ENCODE measurements at places on chromosomes 2 and 18. TPM values are rescaled to one million over a fixed set of nuclear protein-coding genes. Genes with fewer than 3 reads are reported as not detected.

- no peaks in the 10 kb centered on the region for H3K27me3 ChIP-seq
- H3K4me3 ChIP-seq, result peak overlapping the region; percentile 68
- peaks cover 92% of the 10 kb centered on the region for H3K4me1 ChIP-seq
Measured at GRCh38 chr2:54604871-54605270, 118.6 kb upstream of the EML6 start.

- no peak for DNase-seq
- H3K27ac ChIP-seq, result no peak overlapping the region
- peaks cover 21% of the 10 kb centered on the region for H3K27me3 ChIP-seq
- H3K4me1 ChIP-seq, result no peaks in the 10 kb centered on the region
- H3K4me3 ChIP-seq, result no peak overlapping the region
Measured at GRCh38 chr18:23719634-23720201, 30.5 kb downstream of the LAMA3 start.

The MARCO gene
- total RNA-seq, result not detected

DNA sequence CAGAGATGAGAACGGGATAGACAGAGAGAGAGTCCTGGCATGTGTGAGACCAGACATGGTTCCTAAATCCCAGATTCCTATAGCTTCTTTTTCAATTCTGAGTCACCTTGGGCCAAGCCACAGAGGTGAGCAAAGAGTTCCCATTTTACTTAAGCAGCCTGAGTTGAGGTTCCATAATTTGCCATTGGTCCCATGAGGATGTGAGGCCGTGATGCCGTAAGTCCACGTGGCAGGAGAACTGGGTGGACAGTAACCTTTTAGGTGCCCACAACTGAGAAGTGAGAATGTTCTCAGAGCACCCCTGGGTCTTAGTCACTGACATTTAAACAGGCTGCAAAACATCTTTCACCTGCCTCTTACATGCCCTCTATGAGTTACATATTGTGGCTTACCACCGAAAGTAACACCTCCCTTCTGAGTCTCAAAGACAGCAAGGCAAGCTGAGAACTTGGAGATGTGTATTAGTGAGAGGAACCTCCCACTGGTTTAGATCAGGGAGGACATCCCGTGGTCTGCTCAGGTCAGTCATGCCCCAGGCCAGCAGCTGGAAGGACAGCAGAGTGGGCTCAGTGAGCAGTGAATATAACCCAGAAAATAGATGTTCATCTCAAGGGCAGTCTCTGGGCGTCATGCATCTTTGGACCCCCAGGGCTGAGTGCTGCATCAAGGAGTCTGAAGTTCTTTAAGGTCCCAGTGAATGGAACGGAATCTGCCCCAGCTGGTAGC lies 127.9 kb upstream of the LGALSL start:
- peaks cover 59% of the 10 kb centered on the region for H3K4me1 ChIP-seq
- H3K4me3 ChIP-seq, result peak overlapping the region; percentile 85
- DNase-seq, result peak; percentile 72
- H3K36me3 ChIP-seq, result no peaks in the 10 kb centered on the region
- H3K27me3 ChIP-seq, result peaks cover 28% of the 10 kb centered on the region
- peak overlapping the region; percentile 89 for H3K27ac ChIP-seq

DNA sequence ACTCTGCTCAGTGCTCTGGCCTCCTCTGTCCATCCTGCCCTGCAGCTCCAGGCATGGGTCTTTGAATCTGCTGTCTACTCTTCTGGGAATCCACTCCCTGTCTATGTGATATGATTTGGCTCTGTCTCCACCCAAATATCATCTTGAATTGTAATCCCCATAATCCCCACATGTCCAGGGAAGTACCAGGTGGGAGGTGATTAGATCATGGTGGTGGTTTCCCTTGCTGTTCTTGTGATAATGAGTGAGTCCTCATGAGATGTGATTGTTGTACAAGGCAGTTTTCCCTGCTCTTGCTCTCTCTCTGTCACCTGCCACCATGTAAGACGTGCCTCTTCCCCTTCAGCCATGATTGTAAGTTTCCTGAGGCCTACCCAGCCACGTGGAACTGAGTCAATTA lies 881.8 kb upstream of the ID2 start:
- H3K36me3 ChIP-seq, result peaks cover 36% of the 10 kb centered on the region
- peaks cover 16% of the 10 kb centered on the region for H3K4me1 ChIP-seq
- no peak for DNase-seq
- H3K4me3 ChIP-seq, result no peak overlapping the region
- H3K27me3 ChIP-seq, result no peaks in the 10 kb centered on the region

The MPV17 gene
- 73.2 TPM for total RNA-seq

DNA sequence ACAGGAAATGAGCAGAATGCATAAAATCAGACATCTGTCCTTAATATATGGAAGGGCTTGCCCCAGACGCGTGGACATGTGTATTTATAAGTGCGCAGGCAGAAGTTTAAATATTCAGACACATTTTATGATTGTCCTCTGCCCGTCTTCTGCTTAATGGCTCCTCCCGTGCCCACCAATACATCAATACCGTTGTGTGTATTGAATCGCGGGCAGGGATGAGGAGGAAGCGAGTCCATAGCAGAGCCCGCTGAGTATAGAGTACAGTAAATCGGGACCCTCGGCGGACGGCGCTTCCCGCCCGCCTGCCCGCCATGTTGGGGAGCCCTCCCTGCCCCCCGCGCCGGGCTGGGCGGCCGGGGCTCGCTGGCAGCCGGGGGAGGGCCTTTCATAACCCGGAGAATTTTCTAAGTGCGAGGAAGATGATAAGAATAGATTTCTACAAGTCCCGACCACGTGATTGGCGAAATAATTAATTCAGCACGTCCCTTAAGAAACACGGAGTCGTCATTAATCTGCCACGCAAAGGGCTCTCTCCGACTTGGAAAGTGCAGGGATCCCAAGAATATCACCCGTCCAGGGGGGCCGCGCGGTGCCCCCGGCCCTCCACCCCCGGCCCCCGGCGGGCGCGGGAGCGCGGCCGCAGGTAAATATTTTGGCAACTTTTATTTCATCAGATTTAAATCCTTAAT lies at the start of gene HOXD3:
Gene HOXD3 (plus strand): TSS at position 501 of the 692 bp plus-strand sequence. CDS start 11,808 bp downstream, outside the sequence.
- peaks cover 76% of the 10 kb centered on the region for H3K27me3 ChIP-seq
- peak within 1 kb of the TSS; percentile 31 for H3K27ac ChIP-seq
- no peak for DNase-seq
- H3K36me3 ChIP-seq, result no peaks in the 10 kb centered on the region
- peak within 1 kb of the TSS; percentile 78 for H3K4me3 ChIP-seq

- peaks cover 7% of the 10 kb centered on the region for H3K27me3 ChIP-seq
- H3K4me3 ChIP-seq, result no peak overlapping the region
Measured at GRCh38 chr2:72038524-72038923, 109.1 kb downstream of the CYP26B1 start.

The PCARE gene
- total RNA-seq, result not detected

The ABCB11 gene
- total RNA-seq, result not detected

DNA sequence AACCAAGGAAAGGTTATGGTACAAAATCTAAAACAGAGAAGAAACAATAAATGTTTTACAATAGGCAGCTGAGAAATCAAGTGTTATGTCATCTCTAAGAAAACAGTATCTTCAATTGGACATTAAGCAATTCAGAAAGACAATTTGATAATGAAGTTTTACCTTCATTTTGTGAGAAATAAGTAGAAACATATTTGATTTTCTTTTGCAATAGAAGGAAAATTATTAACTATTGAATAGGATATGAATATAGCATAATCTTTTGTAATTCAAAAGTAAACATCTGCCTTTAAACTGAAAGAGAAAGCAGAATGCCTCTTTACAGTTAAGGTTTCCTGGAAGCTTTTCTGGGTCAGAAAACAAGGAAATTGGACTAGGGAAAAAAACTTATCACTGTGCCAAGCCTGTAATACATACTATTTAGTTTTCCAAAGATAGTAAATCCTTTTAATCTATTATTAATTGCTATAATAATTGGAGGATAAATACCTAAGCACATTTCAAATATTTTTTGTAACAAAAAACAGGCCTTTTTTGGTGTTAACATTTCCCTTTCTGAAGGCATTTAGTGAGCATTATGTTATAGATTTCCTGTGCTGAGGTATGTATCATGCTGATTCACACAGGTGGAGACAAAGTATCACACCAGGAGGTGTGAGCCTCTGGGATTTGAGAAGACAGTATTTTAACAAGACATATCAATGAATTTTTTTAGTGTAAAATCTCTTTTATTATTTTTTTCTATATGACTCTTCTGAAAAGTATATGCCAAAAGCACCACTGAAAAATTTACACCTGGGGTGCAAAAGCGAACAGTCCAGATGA lies 947.0 kb upstream of the CDH2 start:
- no peak overlapping the region for H3K4me3 ChIP-seq
- H3K27ac ChIP-seq, result no peak overlapping the region
- H3K4me1 ChIP-seq, result no peaks in the 10 kb centered on the region
- DNase-seq, result no peak
- H3K27me3 ChIP-seq, result no peaks in the 10 kb centered on the region

DNA sequence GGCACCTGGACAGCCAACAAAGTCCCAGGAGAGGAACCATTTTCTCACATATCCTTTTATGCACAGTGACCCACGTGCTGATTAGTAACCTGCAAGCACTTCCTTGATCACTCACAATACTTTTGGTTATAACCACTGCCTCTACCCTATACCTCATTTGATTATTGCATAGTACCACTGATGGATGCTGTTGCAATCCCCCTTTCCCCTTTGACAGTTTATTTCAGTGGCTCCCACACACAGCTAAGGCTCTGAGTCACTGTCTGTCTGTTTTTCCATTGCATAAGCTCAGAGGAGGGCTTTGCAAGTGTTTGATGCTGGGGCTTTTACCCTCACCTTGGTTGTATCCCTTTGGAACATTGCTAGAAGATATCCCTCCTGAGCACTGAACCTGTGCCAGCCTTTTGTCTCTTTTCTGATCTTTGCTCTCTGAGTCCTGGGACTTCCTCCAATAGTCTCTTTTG lies 101.7 kb upstream of the RBBP8 start:
- peak; percentile 4 for DNase-seq
- peaks cover 22% of the 10 kb centered on the region for H3K27me3 ChIP-seq
- H3K4me1 ChIP-seq, result peaks cover 20% of the 10 kb centered on the region
- H3K27ac ChIP-seq, result no peak overlapping the region

The SERPINB13 gene
- total RNA-seq, result not detected

GRCh38 chr18:35355140-35355618 lies 11.0 kb upstream of the ZNF24 start:
- H3K4me3 ChIP-seq, result no peak overlapping the region
- H3K4me1 ChIP-seq, result peaks cover 5% of the 10 kb centered on the region
- peaks cover 17% of the 10 kb centered on the region for H3K36me3 ChIP-seq
- peak; percentile 56 for DNase-seq
- H3K27ac ChIP-seq, result no peak overlapping the region
- no peaks in the 10 kb centered on the region for H3K27me3 ChIP-seq

The DCDC2C gene
- total RNA-seq, result not detected

- H3K36me3 ChIP-seq, result peaks cover 35% of the 10 kb centered on the region
- peak overlapping the region; percentile 2 for H3K27ac ChIP-seq
- DNase-seq, result no peak
Measured at GRCh38 chr2:7525746-7526145, 608.5 kb downstream of the RNF144A start.

The UGT1A3 gene
- not detected for total RNA-seq

DNA sequence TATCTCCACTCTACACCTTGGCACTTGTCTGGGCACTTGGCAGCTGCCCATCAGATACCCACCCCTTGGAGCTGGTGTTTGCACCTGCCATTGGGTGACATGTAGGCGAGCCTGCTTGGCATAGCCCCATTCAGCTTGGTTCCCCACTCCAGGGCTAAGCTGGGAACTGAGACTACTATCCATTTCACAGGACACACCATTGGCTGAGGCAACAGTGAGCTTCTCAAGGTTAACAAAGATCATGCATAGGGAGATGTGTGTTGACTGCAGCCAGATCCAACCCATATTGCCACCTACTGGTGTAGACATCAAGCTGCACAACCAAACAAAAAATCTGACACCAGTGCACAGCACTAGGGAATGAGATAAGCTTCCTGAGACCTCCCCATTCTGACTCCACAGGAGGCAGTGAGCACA lies 1389.8 kb upstream of the TMEFF2 start:
- H3K27ac ChIP-seq, result no peak overlapping the region
- H3K36me3 ChIP-seq, result no peaks in the 10 kb centered on the region
- no peaks in the 10 kb centered on the region for H3K27me3 ChIP-seq
- H3K4me3 ChIP-seq, result no peak overlapping the region
- no peaks in the 10 kb centered on the region for H3K4me1 ChIP-seq

DNA sequence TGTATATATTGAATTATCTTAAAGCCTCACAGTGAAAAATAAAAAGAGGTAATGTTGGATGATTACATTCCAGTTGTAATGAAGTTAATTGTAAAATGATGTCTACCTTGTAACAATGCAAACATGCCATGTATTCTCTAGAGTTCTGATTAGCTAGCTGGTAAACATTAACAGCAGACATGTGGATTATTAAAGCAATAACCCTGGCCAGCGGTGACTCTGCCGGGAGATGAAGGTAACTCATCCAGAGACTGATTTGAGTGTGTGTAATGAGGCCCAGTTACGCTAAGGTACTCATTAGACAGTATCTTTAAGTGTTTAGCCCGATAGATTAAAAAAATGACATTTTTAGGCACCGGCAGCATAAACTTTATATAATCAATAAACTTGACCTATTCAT lies 79.6 kb upstream of the REV1 start:
- no peak overlapping the region for H3K27ac ChIP-seq
- DNase-seq, result no peak
- H3K4me3 ChIP-seq, result no peak overlapping the region

The PPP3R1 gene
- total RNA-seq, result 81.1 TPM

GRCh38 chr2:134952608-134953007 lies 34.0 kb downstream of the CCNT2 start:
- H3K27me3 ChIP-seq, result no peaks in the 10 kb centered on the region
- H3K36me3 ChIP-seq, result peaks cover 4% of the 10 kb centered on the region
- H3K4me3 ChIP-seq, result no peak overlapping the region
- no peak for DNase-seq

The POTEJ gene
- total RNA-seq, result not detected

GRCh38 chr2:170643346-170643745 lies 71.8 kb upstream of the SP5 start:
- no peak for DNase-seq
- H3K27me3 ChIP-seq, result no peaks in the 10 kb centered on the region
- no peak overlapping the region for H3K27ac ChIP-seq
- no peaks in the 10 kb centered on the region for H3K4me1 ChIP-seq
- no peaks in the 10 kb centered on the region for H3K36me3 ChIP-seq
- no peak overlapping the region for H3K4me3 ChIP-seq

All from activated T-cell treated with anti-CD3 and anti-CD28 coated beads, Interleukin-2, amount 50 U/mL, for 72 hours (primary cell).